ENCODE measurements at places on chromosomes 6 and 20.

DNA sequence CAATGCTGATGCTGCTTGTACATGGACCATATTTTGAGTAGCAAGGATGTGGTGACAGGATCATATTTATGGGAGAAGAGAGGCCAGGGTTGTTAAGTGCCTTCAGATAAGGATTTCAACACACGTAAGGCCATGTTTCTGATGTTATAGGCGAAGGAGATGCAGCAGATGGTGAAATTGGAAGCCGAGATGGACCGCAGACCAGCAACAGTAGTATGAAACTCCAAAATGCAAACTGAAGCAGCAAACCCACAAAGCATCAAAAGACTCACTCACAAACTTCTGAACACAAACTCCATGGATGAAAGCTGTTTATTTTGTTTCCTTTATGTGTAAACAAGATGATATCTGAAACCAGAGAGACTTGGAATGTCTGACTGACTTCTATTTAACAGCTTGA is 35.6 kb upstream of the LAMP5 start:
- DNase-seq: no peak

DNA sequence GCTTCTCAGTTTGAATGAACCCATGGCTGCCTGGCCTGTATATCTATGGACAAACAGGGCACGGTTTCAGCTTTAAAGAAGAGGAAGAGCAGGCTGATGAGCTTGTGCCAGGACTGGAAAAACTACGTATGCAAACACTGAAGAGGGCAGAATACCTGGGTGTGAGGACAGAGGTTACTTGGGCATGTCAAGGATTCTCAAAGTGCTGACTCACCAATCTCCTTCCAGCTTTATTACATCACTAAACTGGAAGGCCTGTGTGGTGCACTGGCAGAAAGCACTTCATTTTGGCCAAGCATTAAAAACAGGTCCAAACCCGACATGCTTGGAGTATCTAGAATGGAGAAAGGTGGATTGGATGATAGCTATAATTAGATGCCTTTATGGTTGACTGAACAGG is 95.2 kb downstream of the GMPR start:
- DNase-seq: no peak

DNA sequence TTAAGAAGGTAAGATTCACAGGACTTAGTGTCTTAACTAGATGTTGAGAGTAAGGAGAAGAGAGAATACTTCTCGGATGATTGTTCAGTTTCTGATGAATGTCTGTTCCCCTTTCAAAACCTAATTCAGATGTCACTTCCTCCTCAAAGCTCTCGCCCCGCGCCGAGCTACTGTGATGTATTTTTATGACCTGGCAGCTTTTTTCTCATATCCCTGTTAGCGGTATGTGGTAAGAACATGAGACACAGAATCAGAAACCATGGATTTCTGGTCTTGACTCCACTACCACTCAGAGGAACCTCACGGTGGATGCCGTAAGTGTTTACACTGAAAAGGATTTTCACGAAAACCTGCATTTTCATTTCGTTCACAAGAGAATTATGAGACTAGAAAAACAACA is 48.4 kb downstream of the CEP43 start:
- DNase-seq: no peak

DNA sequence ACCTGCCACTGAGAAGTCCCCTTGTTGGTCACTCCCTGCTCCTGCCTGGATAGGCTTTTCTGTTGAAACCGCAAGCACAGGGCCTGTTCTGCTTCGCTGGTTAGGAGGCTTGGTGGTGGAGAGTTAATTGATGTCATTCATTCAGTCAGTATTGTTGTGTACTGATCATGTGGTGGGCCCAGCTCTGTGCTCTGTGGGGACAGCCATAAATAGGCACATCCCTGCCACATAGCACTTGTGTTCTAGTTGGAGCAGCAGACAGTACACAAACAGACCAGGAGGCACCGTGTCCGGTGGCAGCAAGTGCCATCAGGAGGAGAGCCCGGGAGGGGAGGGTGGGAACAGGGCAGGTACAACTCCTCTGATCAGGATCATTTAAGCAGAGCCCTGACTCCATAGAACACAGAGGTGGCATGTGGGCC is 155.2 kb upstream of the INSM1 start:
- no peak for DNase-seq

DNA sequence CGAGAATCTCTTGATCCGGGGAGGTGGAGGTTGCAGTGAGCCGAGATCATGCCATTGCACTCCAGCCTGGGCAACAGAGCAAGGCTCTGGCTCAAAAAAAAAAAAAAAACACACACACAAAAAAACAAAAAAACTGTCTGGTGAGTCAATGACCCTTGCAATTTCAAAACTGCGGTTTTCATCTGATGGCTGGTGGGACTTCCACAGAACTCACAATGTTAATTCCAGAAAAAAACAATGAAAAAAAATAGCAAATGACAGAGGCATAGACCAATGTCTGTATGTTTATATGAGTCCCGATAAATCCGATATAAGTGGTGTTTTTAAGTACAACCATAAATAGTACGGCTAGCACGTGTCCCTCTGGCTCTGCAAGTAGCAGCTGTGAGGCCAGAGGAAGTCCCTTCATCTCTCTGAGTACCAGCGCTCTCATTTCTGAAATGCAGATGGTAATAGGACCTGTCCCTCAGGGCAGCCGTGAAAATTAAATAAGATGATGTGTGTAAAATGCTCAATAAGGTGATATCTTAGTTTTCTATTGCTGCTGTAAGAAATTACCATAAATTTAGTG is 21.9 kb upstream of the PTPN1 start:
- DNase-seq: no peak

GRCh38 chr6:158765499-158766068 is 53.6 kb downstream of the EZR start:
- DNase-seq: no peak

DNA sequence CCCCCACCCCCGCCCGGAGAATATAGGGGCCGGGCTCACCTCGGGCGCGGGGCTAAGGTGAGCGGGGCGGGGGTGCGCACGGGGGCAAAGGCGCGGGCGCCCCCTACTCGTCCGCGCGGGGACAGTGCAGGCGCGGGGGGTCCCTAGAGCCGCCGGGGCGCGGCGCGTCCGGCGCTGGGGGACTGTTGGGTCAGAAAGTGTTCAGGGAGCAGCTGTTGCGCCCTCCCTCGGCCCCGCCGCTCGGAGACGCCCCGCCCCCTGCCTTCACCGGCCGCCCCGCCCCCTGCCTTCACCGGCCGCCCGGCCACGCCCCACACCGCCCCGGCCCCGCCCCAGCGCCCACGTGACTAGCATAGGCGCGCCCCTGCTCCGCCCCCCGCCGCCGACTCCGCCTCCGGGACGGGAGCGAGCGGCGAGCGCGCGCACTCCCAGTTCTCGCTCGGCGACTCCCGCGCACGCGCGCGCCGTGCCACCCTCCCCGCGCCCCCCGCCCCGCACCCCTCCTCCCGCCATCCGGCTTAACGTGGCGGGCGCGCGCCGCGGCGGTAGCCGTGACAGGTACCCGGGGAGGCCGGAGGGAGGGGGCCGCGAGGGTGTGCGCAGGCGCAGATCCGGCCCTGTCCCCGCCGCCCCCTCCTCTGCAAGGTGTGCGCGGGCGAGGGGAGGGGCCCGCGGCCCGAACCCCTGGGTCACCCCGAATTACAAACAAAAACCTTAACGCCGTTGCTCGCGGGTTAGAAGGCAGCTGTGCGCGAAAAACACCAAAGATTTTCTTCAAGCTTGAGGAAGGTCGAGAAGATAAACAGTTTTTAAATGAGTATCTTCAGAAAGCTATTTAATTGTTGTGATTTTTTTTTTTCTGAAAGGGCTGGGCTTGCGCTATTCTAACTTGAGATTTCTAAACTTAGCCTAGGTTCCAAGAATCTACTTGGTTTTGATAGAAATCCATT is 704 bp upstream of the ZNF217 start:
- peak; percentile 74 for DNase-seq

GRCh38 chr20:57568960-57569359 is 8.1 kb downstream of the PCK1 start:
- DNase-seq: no peak

DNA sequence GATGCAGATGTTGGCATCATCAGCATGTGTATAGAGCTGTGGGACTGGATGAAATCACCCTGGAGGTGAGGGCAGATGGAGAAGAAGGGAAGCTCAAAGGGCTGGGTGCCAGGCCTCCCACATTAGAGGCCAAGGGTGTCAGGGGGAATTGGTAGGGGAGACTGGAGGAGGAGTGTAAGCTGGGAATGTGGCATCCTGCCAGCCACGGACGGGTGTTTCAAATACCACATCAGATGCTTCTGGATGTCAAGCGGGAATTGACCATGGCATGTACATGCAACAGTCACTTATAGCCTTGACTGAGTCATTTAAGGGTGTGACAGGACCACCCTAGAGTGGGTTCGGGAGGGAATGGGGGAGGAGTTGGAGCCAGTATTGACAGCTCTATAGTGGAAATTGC is 9.6 kb downstream of the ERGIC3 start:
- no peak for DNase-seq

GRCh38 chr6:5159162-5159561 is 74.0 kb downstream of the PPP1R3G start:
- no peak for DNase-seq

- DNase-seq: no peak
Observed at GRCh38 chr6:3263096-3263495, 4.3 kb downstream of the PSMG4 start.

GRCh38 chr6:26304797-26305640 is 60.0 kb upstream of the BTN3A2 start:
- DNase-seq: no peak

DNA sequence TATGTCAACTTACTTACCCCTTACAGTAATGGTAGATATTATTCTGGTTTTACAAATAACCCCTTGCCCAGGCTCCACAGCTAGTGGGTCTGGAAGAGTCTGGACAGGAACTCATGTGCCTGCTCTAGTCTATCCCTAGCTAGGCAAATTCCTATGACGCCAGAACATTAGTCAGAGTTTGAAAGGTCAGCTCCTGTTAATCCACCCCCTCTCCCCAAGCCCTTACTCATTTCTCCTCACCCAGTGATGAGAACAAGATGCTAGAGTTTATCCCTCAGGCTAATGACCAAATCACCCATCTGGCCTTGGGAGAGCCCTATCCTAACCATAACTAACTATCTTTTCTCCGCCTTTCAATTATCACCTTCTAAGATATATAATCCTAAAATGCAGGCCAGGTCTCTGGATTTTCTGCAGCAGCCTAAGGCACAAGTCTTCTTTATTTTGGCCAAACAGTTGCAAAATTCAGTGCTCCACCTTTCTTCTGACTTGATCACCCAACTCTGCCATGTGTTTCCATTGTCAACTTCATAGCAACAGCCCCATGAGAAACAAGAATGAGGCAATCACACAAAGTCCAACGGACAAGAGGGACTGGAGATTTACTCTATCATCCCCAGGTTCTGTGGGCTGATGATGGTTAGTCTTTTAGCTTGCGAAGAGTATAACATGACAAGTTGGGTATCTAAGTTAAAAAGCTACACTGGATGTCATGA is 113.3 kb downstream of the TASP1 start:
- peak; percentile 50 for DNase-seq

- DNase-seq: no peak
Observed at GRCh38 chr20:51594236-51595057, 51.9 kb upstream of the NFATC2 start.

DNA sequence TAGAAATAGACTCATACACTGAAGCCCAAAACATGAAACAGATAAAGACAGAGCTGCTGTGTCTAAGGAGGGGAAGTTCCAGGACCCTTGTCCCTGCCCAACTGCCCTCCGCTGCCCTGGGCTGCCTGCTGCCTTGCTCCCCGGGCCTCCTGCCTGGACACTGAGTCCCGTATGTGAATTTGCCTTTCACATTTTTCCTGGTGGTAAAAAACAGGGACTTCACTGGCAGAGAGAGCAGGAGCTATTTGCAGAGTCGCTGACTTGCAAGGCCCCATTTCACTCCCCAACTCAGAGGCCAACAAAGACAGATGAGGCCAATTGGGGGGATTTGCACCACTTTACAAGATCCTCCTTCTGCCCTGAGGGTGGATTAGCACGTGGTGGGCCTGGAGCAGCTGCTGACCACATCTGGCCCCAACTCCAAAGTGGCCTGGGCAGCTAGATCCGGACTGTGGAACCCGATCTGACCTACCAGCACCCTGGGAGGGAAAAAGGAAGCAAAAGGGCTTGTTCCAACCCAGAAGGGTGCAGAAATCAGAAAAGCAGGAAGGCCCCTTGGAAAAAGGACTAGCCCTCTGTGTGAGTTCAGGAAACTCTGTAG is 61.4 kb downstream of the NOL4L start:
- no peak for DNase-seq

DNA sequence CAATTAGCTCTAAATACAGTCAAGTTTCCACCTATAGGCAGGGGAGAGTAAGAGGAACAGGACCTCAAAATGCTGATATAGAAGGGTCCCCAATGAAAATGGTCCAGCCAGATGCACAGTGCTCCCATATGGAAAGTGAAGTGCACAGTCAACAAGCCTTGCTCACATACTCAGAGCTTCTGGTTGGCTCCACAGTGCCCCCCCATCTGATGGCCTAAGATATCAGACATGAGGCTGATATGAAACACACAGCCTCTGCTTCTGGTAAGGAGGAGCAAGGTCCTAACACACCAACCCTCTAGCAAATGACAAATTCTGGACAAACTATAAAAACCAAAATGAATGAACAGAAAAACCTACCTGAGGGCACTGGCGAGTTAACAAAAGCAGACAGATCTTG is 111.4 kb upstream of the EMILIN3 start:
- DNase-seq: no peak

DNA sequence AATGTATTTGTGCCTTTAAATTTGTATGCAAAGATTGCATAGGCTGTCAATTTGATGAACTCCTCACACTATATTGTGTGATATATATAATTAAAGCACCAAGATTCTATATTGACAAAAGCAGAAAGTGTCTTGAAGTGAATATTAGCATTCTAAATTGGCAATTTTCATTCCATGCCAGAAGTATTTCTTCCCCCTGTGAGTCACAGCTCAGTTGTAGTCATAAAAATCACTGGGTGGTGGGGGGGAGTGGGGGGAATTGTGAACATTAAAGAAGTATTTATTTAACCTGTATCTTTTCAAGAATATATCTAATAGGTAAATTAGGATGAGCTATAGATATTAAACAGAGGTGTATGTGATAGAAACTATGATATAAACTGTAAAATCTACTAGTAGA is 3.1 kb upstream of the ARMC2 start:
- no peak for DNase-seq

DNA sequence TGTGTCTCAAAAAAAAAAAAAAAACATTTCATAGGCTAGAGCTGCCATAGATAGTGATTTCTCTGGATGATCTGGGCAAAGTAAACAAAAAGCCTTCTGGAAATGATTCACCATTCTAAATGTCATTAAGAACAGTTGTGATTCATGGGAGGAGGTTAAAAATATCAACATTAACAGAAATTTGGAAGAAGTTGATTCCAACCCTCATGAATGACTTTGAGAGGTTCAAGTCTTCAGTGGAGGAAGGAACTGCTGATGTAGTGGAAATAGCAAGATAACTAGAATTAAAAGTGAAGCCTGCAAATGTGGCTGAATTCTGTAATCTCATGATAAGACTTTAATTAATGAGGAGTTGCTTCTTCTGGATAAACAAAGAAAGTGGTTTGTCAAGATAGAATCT is 26.8 kb upstream of the MMP24 start:
- DNase-seq: no peak

Data from smooth muscle cell of the brain vasculature (primary cell).